Smooth muscle cell of the umbilical artery (primary cell): ENCODE measurements at places on chromosomes 3 and 15. TPM values are rescaled to one million over a fixed set of nuclear protein-coding genes. Genes with fewer than 3 reads are reported as not detected.

CKMT1A gene
- not detected in 2 replicates for total RNA-seq

SAMD7 gene
- total RNA-seq: not detected in 2 replicates

SPATA16 gene
- not detected in 2 replicates for total RNA-seq

GREM1 gene
- total RNA-seq: 41.6 and 185 TPM in 2 replicates

GUCA1C gene
- not detected in 2 replicates for total RNA-seq

CCDC174 gene
- total RNA-seq: 10.4 and 13.4 TPM in 2 replicates

CSPG5 gene
- 0.18 and 0.30 TPM in 2 replicates for total RNA-seq
